Cardiac septum (tissue), 1 donor: ENCODE measurements at places on chromosomes 7 and 10. TPM values are rescaled to one million over a fixed set of nuclear protein-coding genes. Genes with fewer than 3 reads are reported as not detected.

- no peak for DNase-seq
Observed at GRCh38 chr10:90709727-90710126, 148.1 kb downstream of the HTR7 start.

DNA sequence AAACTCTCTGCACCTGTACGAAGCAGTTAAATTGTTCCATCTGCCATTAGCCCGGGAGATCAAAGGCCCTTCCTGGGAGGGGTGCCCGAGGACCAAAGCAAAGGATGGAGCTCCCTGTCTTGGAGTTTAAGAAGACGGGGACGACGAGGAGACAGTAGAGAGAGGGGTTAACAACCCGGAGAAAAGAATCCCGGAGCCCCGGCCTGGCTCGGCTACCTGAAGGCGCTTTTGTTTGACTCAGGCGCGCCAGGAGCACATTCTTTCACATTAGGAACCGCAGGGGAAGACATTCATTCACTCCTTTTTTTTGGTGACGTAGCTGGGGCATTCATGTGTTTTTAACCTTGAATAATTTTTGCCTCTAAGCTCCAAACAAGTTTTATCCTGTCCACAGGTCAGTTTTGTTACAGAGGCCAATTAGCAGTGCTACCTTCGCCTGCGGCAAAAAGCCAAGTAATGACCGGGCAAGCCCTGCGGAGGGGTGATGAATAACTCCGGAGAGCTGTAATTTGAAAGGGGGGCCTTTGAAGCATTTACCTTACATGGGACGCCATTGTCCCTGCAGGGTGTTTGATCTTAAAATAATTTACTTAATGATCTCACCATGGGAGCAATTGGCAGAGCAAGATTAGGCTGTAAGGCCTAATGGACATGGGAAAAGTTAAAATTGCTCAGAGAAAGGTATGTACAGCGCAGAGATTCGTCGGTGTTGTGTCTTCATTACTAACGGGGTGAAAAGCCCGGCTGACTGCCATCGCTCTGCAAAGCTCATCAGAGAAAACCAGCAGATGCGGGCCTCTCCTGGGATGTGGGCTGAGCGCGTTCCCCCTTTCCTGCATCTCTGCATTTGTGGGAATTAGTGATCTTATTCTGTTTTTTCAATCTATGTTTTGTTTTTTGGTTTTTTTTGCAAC lies 258.0 kb upstream of the SP4 start:
- DNase-seq, result no peak

DNA sequence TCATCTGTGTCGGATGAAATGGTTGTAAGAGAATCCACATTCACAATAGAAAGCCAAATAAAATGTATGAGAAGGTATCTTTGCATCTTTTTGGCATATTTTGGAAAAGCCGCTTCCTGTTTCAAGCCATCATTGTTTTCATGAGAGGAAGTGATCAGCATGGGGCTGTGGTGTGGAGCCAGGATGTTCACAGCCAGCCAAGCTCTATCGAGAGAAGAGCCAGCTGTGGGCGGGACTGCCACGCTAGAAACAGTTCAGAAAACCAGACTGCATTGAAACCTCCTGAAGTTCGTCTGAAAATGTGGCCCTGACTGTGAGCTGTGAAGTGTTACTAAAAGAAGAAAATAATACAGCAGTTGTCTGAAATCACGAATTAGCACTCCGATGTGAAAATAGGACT lies 21.2 kb upstream of the NPS start:
- no peak for DNase-seq

GRCh38 chr7:117230276-117231046 lies 92.4 kb downstream of the WNT2 start:
- no peak for DNase-seq

DNA sequence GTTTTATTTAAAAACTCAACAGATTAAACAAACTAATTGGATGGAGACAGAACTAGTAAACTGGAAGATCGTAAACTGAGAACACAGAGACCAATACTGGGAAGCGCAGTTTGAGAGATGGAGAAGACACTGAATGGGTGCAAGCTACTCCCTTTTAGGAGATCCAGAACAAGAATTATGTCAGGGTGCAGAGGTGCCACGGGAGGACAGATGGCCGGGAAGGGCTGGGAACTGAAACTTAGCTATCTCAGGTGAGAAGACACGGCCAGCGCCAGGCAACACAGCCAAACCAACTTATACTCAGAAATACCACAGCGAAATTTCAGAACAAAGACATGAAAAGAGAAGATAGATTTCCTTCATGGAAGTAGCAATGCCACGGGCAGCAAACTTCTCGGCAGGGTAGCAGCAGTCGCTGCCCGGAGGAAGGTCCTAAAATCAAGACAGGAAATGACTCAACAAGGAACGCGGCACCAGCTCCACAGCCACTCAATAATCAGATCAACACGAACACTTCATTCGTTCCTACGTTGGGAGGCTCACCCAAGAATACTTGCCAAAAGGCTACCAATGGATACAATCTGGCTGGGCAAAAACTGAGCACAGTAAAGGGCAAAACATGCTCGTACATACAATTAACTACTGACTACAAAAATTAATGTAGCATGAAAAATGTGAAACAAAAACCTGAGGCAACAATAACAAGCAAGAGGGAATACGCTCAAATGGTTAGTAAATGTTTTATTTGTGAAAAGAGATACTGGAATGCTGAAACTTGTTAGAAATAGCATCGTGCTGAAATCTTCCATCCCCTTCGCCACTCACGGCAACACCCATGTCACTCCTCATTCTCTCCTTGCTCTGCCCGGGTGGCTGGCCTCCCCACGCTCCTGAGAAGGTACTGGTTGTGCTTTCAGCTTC lies 2.2 kb upstream of the LRRC27 start:
- no peak for DNase-seq

DNA sequence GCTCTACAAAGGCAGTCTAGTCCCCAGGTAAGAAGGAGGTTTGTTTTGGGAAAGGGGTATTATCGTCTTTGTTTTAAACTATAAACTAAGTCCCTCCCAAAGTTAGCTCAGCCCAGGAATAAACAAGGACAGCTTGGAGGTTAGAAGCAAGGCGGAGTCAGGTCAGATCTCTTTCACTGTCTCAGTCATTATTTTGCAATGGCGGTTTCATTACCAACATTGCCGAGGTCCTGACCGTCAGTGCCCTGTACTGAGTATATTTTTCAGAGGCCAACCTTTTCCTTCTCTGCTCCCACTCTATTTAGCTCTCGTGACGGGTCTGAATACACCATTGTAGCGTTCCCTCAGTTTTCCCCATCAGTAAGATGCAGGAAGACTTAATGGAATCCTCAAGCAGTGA lies 184.5 kb downstream of the PRKCQ start:
- DNase-seq, result no peak

Gene SH2D4B
- not detected for total RNA-seq

DNA sequence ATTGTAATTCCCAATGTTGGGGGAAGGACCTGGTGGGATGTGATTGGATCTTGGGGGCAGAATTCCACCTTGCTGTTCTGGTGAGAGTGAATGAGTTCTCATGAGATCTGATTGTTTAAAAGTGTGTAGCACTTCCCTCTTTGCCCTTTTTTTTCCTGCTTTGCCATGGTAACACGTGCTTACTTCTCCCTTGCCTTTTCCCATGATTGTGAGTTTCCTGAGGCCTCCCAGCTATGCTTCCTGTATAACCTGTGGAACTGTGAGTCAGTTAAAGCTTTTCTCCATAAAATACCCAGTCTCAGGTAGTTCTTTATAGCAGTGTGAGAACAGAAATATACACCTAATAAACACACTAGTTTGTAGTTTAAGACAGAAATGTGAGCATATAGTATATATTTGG lies 166.8 kb upstream of the MAGI2 start:
- DNase-seq, result no peak

Gene SFMBT2
- 14.2 TPM for total RNA-seq

Gene DMBT1
- 0.08 TPM for total RNA-seq

GRCh38 chr7:87213252-87213651 lies 6.3 kb downstream of the TMEM243 start:
- no peak for DNase-seq

Gene PVRIG
- not detected for total RNA-seq
